ENCODE measurements at places on chromosomes 4 and X.

- DNase-seq: no peak
These were observed 119.6 kb downstream of the CCSER1 start for GRCh38 chr4:90246816-90247215.

GRCh38 chr4:81494031-81494431 lies 22.3 kb upstream of the RASGEF1B start:
- no peak for DNase-seq

DNA sequence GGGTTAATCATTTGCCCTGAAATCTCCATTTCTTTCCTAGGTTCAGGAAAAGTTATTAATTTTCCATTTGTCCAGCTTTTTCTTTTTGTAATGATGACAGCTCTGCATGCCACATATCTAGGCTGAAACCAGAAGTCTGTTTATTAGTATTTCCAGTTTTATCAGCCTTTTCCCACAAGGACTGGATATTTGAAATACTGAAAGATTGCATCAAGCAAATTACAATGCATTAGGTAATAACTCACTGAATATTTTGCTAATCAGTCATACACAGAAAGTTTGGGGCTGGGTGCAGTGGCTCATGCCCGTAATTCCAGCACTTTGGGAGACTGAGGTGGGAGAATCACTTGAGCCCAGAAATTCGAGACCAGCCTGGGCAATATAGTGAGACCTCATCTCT lies 21.5 kb downstream of the SLC9A7 start:
- no peak for DNase-seq

DNA sequence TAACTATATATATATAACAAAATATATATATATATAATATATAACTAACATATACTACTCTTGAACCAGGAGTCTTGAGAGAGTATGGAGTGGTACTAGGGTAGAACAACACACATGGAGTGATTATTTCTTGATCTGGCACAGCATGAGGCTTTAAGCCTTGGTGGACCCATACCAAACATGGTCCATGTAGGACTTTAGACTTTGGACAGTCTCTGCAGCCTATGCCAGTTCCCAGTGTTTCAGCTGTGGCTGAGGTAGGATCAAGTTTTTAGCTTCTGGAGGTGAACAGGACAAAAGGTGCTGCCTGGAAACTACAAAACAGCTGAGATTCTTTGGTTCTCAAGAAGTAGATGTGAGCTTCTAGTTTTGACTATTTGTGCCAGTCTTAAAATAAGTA lies 20.6 kb downstream of the CORIN start:
- DNase-seq: no peak

DNA sequence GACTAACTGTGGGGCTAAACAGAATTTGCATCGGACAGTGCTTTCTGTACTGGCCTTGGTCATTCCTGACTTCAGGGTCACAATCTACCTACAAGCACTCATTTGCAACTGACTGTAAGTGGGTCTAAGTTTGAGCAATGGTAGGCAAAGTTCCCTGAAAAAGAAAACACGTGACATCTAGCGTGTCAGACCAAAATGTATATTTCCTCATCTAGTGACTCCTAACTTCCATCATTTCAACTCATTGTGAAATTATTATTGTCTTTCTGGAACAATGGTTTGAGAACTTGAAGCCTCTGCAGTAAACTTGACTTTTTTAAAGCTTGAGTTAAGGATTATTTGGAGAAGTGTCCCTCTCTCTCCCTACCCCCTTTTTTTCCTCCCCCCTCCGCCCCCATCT lies 113.6 kb downstream of the MID1 start:
- DNase-seq: no peak

- DNase-seq: no peak
These were observed 301.9 kb downstream of the BMPR1B start for GRCh38 chr4:95059663-95060062.

DNA sequence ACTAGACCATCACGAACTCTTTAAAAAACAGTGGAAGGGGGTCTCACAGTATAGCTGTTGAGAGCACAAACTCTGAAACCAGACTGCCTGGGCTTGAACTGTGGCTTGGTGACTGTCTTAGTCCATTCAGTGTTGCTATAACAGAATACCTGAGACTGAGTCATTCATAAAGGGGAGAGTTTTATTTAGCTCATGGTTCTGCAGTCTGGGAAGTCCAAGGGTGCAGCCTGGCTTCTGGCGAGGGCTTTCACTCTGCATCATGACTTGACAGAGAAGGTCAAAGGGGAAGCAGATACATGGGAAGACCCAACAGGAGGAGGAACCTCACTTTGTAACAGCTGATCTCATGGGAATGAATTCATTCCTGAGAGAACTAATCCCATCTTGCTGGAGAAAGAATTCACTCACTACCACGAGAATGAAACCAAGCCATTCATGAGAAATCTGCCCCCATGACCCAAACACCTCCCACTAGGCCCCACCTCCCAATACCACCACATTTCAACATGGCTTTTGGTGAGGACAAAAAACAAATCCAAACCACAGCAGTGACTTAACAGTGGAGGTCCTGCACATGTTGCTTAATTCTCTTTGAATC lies 116.7 kb upstream of the STOX2 start:
- DNase-seq: no peak

DNA sequence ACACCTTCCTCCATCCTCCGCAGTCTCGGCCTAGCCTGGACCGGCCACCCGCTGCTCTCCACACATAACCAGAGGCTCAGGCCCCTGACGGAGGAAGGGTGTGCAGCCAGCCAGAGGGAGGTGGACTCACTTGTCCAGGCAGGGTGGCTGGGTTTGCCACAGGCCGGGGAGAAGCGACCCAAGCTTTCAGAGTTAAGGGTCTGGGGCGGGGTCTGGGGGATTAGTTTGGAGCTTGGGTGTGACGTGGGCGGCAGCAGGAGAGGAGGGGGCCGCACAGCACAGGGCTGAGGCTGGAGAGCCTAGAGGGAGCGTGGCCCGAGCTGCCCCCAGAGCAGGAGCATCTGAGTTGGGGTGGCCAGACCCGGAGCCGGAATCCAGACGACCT lies 22.4 kb upstream of the CPLX1 start:
- no peak for DNase-seq

DNA sequence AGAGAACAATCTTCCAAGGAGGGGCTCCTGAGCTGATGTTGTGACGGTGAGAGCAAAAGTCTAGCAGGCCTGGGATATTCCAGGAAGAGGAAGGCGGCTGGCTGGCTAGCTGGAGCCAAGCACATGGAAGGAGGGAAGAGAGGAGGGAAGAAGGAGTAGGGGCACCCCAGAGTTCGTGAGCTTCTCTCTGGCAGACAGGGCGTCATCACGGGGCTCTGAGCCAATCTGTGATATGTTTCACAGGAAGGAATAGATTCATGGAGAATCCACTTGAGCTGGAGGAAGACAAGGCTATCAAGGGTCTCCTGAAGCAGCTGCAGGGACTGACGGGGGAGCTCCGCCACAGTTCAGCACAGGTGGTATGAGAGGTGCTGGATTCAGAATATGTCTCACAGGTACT lies 73.6 kb downstream of the DHRSX start:
- DNase-seq: no peak

Data from activated CD8-positive, alpha-beta memory T cell treated with anti-CD3 and anti-CD28 coated beads for 1 hour (primary cell).